ENCODE measurements at places on chromosomes 7 and 10. TPM values are rescaled to one million over a fixed set of nuclear protein-coding genes. Genes with fewer than 3 reads are reported as not detected.

GRCh38 chr7:84510505-84510904 is 315.9 kb upstream of the SEMA3A start:
- no peak for DNase-seq

GRCh38 chr7:116876664-116877442 is 14.5 kb downstream of the CAPZA2 start:
- no peak for DNase-seq

DNA sequence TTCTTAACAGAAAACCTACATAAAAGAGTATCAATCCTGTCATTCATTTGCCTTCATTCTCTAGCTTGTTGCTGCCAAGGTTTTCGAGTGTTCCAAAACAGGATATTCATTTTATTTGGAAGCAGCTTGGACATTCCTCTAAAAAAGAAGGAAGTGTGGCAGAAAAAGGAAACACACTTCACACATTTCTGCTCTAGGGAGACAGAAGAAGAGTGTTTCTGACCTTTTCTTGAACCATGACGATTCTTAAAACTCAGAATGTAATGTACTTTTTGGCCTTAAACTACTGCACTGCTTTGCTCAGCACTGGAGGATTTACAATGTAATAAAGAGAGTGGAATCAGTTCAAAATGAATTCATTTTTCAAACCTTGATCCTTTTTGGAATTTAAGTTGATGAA is 81.3 kb downstream of the SEMA3A start:
- DNase-seq = no peak

Gene PROSER2
- 40.4 TPM for total RNA-seq

Gene C10orf53
- total RNA-seq = not detected

Gene PITX3
- total RNA-seq = not detected

Measured in A673 (cell line).